ENCODE measurements at places on chromosomes 5 and 9.

DNA sequence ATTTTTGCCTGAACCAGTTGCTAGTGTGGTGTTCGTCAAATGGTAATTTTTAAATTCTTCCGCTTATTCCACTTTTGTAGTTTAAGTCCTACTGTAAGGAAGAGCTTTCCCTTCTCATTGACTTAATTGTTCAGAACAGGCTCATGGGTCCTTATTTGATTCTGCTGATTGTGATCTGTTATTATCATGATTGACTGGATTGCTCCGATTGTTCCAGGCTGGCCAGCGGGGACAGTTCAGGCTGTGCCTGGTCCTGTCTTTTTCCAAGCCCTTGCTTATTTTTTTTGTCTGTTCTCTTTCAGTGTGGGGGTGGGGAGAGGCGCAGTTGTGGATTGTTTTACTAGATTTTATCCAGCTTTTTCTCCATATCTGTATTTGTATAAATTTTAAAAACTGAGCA, 52.4 kb downstream of the TRIO start:
- no peak for DNase-seq

- DNase-seq: no peak
Observed at GRCh38 chr5:71632168-71632567, 45.0 kb downstream of the MCCC2 start.

- no peak for DNase-seq
Observed at GRCh38 chr5:108793207-108793606, 45.5 kb downstream of the FER start.

GRCh38 chr5:21773456-21773855, 1079.7 kb downstream of the CDH12 start:
- no peak for DNase-seq

DNA sequence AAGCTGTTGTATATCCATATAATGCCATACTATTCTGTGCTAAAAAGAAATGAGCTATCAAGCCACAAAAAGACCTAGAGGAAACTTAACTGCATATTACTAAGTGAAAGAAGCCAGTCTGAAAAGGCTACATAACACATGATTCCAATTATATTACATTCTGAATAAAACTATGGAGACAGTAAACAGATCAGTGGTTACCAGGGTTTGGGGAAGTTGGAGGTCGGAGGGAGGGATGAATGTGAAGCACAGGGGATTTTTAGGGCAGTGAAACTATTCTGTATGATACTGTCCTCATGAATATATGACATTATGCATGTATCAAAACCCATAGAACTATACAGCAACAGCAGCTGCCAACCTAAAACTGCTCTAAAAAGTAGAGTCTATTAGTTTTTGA, 5.6 kb upstream of the RFK start:
- no peak for DNase-seq

- DNase-seq: peak; percentile 23
Observed at GRCh38 chr5:128213340-128213739, 129.8 kb downstream of the SLC12A2 start.

- no peak for DNase-seq
Observed at GRCh38 chr9:83065233-83065632, 2.3 kb upstream of the RASEF start.
